Left ventricle myocardium superior (tissue), 1 donor: ENCODE measurements at places on chromosomes 12 and 14. TPM values are rescaled to one million over a fixed set of nuclear protein-coding genes. Genes with fewer than 3 reads are reported as not detected.

The AQP2 gene
- not detected for total RNA-seq

The PAWR gene
- total RNA-seq, result 17.3 TPM

The ARHGAP9 gene
- 5.7 TPM for total RNA-seq

The CHGA gene
- not detected for total RNA-seq

The FAM181A gene
- total RNA-seq, result not detected

The PROX2 gene
- not detected for total RNA-seq

The LTB4R2 gene
- 1.5 TPM for total RNA-seq

The WNK1 gene
- 333 TPM for total RNA-seq

The CSRNP2 gene
- 18.8 TPM for total RNA-seq

The TESPA1 gene
- 0.55 TPM for total RNA-seq

The MIPOL1 gene
- total RNA-seq, result 6.5 TPM

The GLT1D1 gene
- 0.45 TPM for total RNA-seq

The POU6F1 gene
- 9.9 TPM for total RNA-seq

The RFX4 gene
- total RNA-seq, result not detected

The CYP27B1 gene
- not detected for total RNA-seq

The SIX4 gene
- 1.6 TPM for total RNA-seq

The KRT73 gene
- not detected for total RNA-seq

The HOTAIR gene
- not detected for total RNA-seq

The PDE3A gene
- 171 TPM for total RNA-seq

The FGF6 gene
- total RNA-seq, result not detected

The DNAH10 gene
- 0.25 TPM for total RNA-seq
